Ureter (tissue), 1 donor: ENCODE measurements at places on chromosomes 1 and 21.

DNA sequence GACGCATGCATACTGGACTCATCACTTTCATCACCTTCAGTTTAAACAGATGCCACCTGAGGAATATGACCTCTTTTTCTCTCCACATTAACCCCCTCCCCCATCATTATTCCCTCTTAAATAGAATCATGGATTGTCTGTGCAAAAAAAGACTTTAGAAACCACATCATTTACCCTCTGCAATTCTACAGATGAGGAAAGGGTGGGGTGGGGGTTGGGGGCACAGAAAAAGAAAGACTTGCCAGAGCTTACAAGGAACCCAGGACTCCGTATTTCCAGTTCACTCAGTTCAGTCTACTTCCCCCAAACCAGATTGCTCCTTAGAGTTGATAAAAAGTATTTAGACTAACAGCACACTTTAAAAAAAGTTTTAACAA is 26.2 kb upstream of the NFIA start:
- no peak for DNase-seq

DNA sequence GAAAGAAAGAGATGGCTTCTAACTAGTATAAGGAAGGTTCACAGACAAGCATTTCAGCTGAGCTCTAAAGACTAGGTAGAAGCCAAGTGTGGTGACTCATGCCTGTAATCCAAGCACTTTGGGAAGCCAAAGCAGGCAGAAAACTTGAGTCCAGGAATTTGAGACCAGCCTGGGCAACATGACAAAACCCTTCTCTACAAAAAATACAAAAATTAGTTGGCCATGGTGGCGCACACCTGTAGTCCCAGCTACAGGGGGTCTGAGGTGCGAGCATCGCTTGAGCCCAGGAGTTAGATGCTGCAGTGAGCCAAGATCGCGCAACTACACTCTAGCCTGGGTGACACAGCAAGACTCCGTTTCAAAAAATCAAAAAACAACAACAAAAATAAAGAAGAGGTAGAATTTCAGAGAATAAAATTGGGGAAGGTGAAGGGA is 27.8 kb downstream of the FBXO42 start:
- no peak for DNase-seq

DNA sequence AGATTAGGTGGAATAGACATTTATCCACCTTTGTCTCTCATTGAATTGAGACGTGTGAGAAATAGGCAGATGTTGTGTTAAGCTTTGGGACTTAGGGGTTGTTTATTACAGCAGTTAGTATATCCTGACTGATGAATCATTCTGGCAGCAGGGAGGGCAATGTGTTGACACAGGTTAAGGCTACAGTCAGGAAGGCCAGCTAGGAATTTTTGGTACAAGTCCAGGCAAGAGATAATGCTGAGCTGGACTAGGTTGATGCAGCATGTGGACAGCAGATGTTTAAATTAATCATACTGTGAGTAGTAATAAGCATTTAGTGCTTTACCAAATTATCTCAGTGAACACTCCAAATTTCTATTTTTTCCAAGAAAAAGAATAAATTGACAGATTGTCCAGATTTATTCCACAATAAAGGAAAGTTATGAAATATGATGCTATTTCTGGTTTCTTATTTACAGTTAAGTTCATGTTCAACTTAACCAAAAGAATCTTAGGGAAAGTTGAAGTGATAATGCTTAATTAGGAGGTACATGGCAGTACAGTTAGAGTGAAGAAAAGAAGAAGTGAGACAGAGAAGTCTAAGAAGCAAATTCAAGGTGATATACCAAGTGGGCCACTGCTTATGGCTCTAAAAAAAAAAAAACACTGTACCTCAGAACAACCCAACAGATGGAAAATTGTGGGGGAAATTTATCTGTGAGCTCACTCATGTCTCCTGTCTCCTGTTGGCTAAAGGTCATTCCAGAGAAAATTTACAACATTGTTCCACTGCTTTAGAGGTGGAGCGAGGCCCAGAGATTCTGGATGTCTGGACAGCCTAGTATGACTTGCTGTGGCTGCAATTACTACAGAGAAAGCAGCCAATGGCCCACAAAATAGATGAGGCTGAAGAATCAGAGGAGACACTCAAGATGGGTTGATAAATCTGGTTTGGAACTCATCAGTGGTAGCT is 102.7 kb upstream of the C21orf91 start:
- DNase-seq: no peak

DNA sequence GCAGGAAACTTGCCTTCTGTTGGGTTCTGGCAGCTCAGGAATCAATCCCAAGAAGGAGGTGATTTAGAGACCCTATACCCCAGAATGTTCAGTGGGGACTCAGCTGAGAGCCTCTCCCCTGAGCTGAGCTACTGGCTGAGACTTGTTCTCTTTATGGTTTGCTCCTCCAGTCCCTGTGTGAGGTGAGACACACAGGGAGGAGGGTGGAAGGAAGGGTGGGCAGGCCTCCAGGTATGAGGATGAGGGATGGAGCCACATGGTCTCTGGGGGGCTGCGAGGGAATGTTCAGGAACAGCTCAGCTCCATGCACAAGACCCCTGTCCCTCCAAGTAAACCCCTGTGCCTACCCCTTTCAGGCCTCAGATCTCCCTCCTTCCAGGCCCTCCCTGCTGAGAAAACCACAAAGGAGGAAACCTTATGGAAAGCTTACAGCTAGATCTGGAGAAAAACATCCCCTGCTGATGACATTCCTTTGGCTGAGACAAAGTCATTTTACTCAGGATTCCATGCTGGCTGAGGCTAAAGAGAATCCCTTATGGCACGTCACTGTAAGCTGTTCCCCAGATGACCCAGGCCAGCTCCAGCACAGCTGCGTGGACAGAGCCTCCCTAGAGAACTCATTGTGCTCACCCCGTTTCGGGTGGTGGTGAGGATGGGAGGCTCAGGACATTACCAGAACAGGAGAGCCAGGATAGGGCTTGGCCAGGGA is 91.5 kb upstream of the IPO9 start:
- DNase-seq: no peak

DNA sequence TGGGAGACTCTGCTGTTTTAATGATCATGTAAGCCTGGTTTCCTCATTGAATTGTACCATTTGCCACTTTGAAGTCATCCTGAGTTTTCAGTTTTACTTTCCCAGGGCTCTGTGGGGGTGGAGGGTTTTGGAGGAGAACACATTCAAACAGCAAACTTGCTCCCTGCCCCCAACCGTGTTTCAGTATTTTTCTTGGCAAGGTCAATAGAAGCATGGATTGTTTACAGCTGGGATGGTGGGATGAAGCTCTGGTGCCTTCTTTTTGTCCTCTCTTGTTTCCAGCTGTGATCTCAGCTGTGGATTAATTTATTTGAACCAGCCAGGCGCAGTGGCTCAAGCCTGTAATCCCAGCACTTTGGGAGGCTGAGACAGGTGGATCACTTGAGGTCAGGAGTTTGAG is 54.3 kb upstream of the SERBP1 start:
- DNase-seq: no peak

GRCh38 chr1:22665752-22666151 is 12.7 kb downstream of the C1QB start:
- DNase-seq: no peak

- no peak for DNase-seq
Observed at GRCh38 chr1:51322417-51323101, 7.8 kb downstream of the TTC39A start.

GRCh38 chr1:215605011-215605621 is 38.0 kb downstream of the KCTD3 start:
- no peak for DNase-seq

- DNase-seq: no peak
Observed at GRCh38 chr1:193706766-193707165, 520.4 kb upstream of the B3GALT2 start.

DNA sequence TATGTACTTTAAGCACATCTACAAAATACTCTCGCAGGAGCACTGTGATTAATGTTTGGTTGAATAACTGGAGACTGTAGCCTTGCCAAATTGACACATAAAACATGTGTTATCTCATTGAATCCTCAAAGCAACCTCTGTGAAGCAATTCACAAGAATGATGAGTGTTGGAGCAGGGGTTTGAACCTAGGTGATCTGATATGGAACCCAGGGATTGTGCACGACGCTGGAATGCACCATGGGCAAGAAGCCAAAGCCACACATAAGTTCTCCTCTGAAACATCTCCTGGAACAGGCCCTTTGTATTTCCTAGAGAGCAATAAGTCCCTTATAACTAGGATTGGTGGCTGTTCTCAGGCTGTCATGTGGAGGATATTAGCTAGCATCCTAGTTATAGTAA is 124.6 kb upstream of the IVNS1ABP start:
- DNase-seq: no peak

DNA sequence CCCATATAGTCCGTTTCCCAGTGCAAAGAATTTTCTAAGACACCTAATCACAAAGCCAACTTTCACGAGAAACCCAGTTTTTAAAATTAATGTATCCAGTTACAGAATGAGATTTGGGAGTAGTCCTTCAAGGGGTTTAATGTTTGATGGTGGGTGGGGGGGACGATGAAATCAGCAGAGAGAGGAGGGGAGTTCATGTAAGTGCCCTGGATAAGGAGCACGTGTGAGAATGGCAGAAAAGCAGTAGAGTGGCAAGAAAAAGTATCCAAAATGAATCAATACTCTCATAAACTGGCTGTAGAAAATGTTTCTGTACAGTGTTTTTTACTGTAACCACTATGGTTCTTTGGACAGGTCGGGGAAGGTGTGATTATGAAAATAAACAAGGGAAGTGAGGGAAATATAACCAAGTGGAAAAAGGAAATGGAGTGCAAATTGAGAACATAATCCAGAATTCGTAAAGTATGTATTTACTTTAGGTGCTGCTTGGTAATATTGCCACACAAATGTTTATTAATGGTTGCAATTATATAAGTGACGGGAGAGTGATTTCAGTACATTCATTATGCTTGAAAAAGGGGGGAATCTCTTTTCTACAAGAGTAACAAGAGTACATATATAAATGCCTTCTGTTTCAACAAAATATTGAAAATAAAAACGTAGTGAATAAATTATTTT is 118.7 kb upstream of the RRP15 start:
- no peak for DNase-seq

GRCh38 chr1:53375440-53375839 is 47.6 kb upstream of the LRP8 start:
- peak; percentile 40 for DNase-seq

GRCh38 chr1:70465911-70466310 is 54.8 kb downstream of the CTH start:
- DNase-seq: no peak

GRCh38 chr1:162003830-162004215 is 19.8 kb downstream of the OLFML2B start:
- DNase-seq: no peak

GRCh38 chr1:78561856-78562255 is 58.4 kb upstream of the IFI44L start:
- no peak for DNase-seq

DNA sequence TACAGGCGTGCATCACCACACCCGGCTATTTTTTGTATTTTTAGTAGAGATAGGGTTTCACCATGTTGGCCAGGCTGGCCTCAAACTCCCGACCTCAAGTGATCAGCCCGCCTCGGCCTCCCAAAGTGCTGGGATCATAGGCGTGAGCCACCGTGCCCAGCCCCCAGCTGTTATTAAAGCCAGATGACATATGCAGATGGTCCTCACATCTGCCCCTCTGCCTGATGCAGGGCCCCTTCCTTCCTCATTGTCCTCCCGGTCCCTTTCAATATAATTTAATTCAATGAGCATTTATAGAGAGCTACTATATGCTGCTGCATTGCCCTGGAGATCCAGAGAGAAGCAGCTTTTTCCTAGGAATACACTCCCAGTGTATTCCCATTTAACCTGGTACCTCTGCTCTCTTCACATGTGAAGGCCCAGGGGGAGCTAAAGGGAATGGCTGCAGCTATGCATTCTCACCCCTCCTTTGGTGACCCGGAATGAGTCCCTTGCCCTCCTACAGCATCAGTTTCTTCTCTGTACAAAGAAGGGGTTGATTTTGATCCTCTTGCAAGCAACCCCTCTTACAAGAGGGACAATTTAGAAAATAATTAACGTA is 55.6 kb downstream of the L1TD1 start:
- no peak for DNase-seq

GRCh38 chr1:103129796-103130195 is 21.5 kb upstream of the COL11A1 start:
- no peak for DNase-seq

DNA sequence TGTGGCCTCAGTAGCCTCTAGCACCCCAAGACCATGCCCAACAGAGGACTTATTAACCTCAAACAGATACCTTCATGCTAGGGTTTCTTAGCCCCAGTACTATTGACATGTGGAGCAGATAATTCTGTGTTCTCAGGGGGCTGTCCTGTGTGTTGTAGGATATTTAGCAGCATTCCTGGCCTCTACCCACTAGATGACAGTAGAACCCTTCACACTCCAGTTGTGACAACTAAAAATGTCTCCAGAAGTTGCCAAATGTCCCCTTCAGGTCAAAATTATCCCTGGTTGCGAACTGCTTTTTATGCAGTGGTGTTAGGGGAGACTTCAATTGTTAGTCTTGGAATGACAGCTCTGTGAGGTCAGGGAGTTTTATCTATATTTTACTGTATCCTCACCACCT is 8.1 kb downstream of the KAZN start:
- DNase-seq: no peak

GRCh38 chr21:14836950-14837349 is 227.8 kb downstream of the NRIP1 start:
- DNase-seq: no peak

- no peak for DNase-seq
Observed at GRCh38 chr21:15725949-15726348, 3.8 kb upstream of the USP25 start.

- no peak for DNase-seq
Observed at GRCh38 chr1:152110860-152111514, 4.3 kb downstream of the TCHH start.

GRCh38 chr1:59354709-59355337 is 57.9 kb downstream of the FGGY start:
- no peak for DNase-seq

DNA sequence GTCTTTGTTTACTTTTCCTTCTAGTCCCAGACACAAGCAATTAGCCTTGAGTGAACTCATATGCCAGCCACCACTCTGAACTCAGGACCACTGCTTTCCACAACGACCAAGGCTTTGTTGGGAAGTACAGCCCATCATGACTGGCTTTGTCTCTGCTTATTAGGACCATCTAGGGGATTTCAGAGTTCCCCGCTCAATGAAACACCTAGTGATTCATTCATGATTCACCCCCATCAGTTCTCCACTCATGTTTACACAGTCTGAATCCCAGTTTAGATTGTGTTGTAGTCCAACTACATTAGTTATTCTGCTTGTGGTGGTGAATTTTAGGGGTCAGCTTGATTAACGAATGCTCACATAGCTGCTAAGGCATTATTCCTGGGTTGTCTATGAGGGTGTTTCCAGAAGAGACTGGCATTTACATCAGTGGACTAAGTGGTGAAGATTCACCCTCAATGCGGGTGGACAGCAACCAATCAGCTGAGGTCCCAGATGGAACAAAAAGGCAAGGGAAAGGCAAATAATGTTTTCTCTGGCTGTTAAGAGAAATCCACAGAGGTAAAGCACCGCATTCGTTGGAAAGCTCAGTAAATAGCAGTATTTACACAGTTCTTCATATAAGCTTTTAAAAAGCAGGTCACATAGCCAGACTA is 122.7 kb downstream of the RGS21 start:
- DNase-seq: no peak
